ENCODE measurements at places on chromosomes 2 and 18.

DNA sequence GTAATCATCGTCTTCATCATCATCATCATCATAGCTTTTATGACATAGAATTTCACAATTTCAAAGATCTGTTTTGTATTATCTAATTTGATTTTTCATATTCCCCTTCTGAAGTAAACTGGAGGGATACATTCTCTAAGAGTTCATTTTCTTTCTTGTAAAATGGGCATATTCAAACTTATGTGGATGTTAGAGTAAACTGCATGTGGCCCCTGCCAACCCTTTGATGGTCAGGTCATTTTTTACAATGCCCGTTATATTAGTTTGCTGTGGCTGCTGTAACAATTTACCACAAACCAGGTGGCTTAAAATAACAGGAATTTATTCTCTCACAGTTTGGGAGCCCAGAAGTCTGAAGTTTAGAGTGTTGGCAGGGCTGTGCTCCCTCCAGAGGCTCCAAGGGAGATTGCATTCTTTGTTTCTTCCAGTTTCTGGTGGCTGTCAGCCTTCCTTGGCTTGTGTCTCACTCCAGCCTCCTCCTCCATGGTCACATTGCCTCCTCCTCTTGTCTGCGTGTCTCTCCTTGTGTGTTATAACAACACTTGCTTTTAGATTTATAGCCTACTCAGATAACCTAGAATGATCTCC, 127.5 kb upstream of the MMADHC start:
- no peak for DNase-seq

GRCh38 chr18:50871846-50872245, 7.1 kb upstream of the ME2 start:
- DNase-seq = no peak

- no peak for DNase-seq
Observed at GRCh38 chr2:3604991-3605961, 10.4 kb downstream of the COLEC11 start.

DNA sequence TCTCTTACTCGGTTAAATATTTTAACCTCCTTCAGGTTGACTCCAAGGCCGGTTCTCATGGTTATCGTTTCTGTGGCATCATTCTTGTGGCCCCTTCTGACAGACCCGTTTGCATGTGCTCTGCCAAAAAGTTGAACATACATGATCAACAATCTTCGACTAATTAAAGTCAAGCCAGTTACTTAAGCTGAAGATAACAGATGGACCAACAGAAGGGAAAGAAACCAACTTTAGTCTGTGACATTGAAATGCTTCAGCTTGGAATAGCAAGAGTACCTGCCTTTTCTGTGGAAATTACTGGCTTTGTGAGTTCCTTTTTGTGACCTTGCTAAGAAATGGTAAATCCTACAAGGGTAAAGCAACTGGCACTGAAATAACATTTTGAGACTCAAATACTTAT, 1429.1 kb downstream of the LRP1B start:
- DNase-seq = no peak

DNA sequence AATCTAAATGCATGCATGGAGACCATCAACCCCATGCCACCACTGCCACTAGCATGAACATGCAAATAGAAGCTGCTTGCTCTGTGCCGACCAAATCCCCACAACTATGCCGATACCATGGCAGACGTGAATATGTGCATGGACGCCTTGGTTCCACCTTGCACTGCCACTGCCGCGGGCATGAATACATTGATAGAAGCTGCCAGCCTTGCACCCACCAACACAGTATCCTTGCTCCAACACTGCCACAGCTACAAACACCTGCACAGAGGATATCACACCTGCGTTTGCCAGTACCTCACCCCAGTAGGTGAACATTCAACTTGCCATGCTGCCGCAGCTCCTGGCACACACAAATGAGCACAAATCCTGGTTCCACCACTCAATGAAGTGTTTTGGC, 527.4 kb upstream of the REG3G start:
- no peak for DNase-seq

DNA sequence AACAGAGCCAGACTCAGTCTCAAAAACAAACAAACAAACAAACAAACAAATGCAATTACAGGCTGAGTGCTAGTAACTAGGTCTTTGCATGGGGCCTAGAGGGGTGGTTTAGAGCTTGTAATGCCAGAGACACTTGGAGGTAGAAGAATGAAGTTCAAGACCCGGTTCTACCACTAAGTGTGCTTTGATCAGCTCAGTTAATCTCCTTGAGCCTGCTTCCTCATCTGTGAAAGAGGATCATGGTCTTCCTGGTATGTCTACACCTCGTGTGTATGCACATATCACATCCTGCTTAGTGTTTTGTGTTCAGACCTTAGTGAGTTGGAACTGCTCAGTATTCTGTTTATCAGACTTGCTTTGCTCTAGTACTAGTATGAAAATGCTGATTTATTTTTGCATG, 4.8 kb upstream of the ATP6V1C2 start:
- no peak for DNase-seq

DNA sequence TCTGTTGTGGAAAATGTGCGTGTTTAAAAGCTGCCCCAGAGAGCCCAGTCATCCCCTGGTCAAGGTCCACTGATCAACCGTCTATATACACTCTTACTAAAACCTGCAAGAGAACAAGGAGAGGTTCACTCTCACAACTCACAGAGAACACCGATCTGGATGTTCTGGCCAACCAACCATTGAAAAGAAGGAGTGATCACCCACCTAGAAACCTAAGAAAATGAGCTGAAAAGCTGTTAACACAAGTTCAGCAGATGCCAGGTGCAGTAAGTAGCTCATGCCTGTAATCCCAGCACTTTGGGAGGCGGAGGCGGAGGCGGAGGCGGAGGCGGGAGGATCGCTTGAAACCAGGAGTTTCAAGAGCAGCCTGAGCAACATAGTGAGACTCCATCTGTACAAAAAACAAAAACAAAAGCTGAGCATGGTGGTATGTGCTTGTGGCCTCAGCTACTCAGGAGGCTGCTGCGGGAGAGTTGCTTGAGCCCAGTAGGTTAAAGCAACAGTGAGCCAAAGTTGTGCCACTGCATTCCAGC, 14.5 kb downstream of the ATG16L1 start:
- DNase-seq = no peak

DNA sequence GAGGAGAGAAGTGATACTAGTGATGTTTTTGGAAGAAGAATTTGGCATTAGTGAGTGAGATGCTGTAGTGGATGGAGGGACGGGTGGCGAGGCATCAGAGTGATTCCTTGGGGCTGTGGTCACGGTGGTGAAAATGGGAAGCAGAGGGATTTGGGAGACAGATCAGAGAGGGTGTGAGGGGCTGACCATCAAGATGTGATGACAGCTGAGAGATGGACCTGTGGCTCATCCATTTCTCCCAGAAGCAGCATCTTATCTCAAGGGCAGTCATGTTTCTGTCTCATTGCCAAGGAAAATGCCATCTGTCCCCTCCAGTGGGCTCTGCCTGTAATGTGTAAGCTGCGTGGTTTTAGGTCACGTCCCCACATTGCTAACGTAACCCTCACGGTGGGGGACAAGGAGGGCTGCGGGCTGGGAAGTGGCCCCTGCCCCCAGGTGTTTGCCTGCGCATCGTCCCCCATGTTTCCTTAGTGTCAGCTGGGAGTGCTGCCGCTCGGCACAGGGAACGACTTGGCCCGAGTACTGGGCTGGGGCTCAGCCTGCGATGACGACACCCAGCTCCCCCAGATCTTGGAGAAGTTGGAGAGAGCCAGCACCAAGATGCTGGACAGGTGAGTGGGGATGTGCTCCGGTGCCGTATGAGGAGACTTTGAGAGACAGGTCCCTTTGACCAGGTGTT, 91.0 kb downstream of the DGKD start:
- no peak for DNase-seq

- DNase-seq = no peak
Observed at GRCh38 chr18:55534547-55534946, 53.4 kb downstream of the TCF4 start.

DNA sequence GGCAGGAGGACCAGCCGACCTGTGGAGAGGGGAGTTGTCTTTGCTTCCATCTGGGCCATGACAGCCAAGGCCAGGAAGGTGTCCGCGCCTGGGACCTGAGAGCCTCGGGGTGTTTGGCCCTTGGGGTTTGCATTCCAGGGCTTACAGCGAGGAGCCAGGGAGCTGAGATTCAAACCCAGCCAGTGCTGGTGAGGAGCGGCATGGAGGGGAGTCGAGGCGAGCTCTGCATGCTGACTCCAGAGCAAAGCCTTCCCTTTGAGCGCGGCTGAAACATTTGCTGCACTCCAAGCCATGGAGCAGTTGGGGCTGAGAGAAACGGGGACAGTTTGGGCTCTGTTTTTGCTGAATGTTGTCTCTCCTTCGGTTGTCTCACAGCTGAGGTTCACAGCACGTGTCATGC, 77.4 kb downstream of the TWIST2 start:
- DNase-seq = no peak

GRCh38 chr18:54260396-54261072, 8.8 kb upstream of the POLI start:
- DNase-seq = no peak

DNA sequence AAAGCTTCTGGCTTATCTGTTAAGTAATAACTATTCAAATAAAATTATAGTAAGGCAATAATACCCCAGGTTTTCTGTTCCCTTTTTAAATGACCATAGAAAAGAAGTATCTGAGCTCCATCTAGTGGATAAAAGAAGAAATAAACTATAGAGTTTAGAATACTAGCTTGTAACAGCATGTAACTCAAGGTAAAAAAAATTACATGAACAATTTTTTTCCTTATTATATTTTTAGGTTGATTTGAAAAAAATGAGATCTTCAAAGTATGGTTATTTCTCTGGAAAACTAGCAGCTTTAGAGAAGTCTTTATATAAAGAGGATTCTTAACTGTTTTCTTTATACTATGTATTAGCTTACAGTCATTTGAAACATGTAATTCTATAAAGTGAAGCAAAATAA, 58.1 kb downstream of the NCKAP1 start:
- no peak for DNase-seq

GRCh38 chr2:41779888-41780287, 267.9 kb upstream of the PKDCC start:
- no peak for DNase-seq

GRCh38 chr2:148455791-148456190, 188.8 kb upstream of the EPC2 start:
- no peak for DNase-seq

GRCh38 chr18:47490882-47491281, 239.4 kb upstream of the SKOR2 start:
- no peak for DNase-seq

GRCh38 chr18:498931-499775, 1.3 kb downstream of the COLEC12 start:
- DNase-seq = no peak

- DNase-seq = no peak
Observed at GRCh38 chr18:72283148-72283925, 260.8 kb downstream of the CBLN2 start.

- DNase-seq = no peak
Observed at GRCh38 chr2:138771534-138771933, 8.7 kb downstream of the NXPH2 start.

- no peak for DNase-seq
Observed at GRCh38 chr18:46167971-46168370, 63.8 kb downstream of the HAUS1 start.

DNA sequence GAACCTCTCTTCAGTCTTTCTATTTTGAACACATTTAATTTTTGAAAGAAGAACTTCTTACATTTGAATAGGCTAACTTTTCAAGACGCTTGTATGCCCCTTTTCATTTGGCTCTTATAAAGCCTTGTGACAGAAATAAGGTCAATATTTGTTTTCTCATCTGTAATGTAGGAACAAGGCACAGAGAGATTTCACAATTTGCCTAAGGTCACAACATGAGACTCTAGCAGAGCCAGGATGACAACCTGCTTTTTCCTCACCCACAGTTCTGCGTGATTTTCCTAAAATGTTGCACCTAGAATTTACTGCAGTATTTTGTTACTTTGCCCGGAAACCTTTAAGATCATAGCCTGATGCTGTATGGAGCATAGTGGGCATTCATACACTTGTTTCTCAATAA, 67.4 kb downstream of the TXNL1 start:
- DNase-seq = no peak

- no peak for DNase-seq
Observed at GRCh38 chr2:85445316-85446295, 27.1 kb downstream of the SH2D6 start.

GRCh38 chr2:217933617-217933993, 69.2 kb downstream of the TNS1 start:
- no peak for DNase-seq

- no peak for DNase-seq
Observed at GRCh38 chr18:4101009-4101408, 354.1 kb downstream of the DLGAP1 start.

GRCh38 chr2:218993345-218994315, at the start of gene CRYBA2:
TSS of gene CRYBA2 (minus strand) at chr2:218993422. CDS start at chr2:218993176, 246 bp downstream.
- DNase-seq = no peak

- DNase-seq = no peak
Observed at GRCh38 chr2:27724905-27725701, 46.4 kb upstream of the MRPL33 start.

Measured in stimulated activated CD4-positive, alpha-beta T cell treated with anti-CD3 and anti-CD28 coated beads, Interleukin-12 subunit alpha, Interleukin-12 subunit beta, amount 100 ng/mL, for 24 hours (primary cell).